ENCODE measurements at places on chromosomes 7 and 10.

- no peak for DNase-seq
These were observed 6.5 kb downstream of the BTBD16 start for GRCh38 chr10:122277526-122278136.

GRCh38 chr10:86206240-86206579, 160.4 kb downstream of the GRID1 start:
- DNase-seq: no peak

- no peak for DNase-seq
These were observed 2.6 kb upstream of the CAMK2G start for GRCh38 chr10:73876971-73877370.

DNA sequence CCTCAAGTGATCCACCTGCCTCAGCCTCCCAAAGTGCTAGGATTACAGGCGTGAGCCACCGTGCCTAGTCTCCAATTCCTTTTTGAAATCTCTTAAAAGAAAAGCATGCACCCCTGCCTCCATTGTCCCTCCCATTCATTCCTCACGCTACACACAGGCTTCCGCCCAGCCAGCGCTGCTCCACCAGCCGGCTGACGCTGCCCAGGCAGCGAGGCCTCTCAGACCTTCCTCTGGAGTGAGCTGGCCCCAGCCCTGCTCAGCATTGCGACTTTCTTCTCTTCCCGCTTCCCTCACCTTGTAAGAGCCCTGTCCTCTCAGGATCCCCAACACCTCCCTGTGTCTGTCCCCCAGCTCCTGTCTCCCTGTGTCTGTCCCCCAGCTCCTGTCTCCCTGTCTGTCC, 23.6 kb downstream of the RGS10 start:
- DNase-seq: no peak

DNA sequence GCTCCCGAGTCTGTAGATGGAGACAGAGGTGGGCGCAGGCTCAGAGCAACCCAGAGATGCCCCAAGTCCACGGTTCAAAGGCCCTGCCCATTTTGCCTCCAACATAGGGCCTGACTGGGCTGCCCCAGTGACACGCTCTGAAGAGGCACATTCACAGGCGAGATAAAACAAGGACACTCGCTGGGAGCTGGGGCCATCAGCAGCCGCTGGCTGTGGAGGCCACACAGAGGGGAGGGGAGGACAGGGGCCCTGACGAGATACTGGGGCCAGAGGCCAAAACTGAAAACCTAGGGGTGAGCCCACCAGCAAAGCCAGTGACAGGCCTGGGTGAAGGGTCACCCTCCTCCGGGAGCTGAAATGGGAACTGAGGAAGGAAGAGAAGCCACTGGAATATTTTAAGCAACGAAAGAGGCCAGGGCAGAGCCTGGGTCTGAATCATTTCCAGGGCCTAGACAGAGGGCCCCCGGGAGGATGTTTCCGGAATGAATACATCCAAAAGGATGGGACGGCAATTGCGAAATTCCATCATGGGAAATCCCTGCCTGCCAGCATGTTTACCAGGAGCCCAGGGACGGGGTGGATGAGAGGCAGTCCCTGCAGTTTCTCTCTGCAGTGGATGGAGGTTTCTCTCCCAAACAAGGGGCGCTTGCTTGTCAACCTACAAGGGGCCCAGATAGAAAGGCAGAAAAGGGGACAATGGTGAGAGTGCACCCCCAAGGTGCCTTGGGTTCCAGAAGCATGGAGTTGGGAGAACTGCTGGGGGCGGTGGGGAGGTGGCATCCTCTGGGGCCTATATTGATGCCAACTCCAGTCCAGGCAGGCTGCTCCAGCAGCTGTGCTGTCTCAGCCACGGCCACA, 29.0 kb upstream of the HSPA12A start:
- DNase-seq: no peak

- no peak for DNase-seq
These were observed 440.0 kb downstream of the DNAJB9 start for GRCh38 chr7:109009636-109010035.

DNA sequence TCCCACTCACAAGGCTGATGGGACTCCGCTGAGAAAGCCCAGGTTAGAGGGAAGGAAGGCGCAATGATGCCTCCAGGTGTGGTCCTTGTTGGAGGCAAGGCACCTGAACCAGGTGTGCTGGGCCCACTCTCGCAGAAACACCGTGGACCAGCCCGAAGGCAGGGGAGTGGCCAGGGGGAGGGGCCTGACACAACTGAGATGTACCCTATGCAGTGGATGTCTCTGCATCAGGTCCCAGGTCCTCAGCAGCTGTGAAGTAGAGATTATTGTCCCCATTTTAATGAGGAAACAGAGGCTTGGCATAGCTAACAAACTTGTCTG, 32.0 kb downstream of the GBX1 start:
- DNase-seq: no peak

GRCh38 chr7:82158327-82158726, 285.2 kb downstream of the CACNA2D1 start:
- no peak for DNase-seq

DNA sequence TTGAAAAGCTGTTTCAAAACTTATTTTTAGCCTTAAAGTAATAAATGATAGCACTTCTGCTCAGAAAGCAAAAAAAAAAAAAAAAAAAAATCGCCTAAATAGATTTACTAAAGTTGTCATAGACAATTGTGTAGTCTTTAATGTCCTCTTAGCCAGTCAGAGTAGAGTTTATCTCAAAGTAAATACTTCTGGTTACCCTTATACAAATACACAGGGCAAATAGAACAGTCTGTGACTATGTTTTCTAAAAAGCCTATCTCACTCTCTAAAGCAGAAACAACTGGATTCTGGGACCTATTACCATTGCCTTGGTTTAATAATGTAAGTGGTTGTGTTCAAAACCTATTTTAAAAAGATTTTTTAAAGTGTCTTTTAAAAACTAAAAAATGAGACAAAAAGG, 156.2 kb upstream of the THSD7A start:
- no peak for DNase-seq

- no peak for DNase-seq
These were observed 67.2 kb downstream of the EBF3 start for GRCh38 chr10:129896860-129897200.

DNA sequence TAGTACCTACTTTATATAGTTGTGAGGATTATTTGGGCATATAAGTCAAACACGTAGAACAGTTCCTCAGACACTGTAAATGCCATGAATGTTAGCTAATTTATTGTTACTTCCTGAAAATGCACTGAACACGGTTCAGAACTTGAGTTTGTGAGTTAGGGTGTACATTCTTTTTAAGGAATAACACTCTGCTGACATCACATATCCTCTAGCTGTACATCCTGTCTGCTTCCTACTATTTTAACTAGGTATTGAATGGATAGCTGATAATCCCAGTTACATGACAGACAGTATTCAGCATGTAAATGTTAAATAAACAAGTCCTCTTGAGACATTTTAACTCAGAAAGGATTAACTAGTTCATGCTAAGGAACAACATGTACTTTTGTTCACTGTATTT, 16.0 kb downstream of the SAMD8 start:
- DNase-seq: peak; percentile 82

GRCh38 chr10:125605167-125605566, 77.8 kb downstream of the TEX36 start:
- peak; percentile 21 for DNase-seq

All from endothelial cell of umbilical vein (primary cell).